ENCODE measurements at places on chromosomes 2 and 18.

DNA sequence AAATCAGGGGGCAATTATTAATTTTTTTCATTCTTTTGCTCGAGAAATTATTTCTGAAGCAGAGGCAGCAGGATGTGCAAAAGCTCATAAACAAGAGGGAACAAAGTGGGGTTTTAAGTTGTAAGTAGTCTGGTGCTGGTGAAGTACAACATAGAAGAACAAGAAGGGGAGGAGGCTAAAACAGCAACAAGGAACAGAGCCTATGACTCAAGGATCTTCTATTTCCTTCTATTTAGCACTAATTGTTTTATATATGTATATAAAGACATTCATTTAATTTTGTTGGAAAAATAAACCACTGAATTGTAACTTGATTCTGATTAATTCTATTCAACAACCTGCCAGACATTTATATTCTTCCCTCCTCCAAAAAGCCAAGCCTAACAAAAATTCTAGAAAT, 35.0 kb downstream of the YES1 start:
- DNase-seq, result no peak

DNA sequence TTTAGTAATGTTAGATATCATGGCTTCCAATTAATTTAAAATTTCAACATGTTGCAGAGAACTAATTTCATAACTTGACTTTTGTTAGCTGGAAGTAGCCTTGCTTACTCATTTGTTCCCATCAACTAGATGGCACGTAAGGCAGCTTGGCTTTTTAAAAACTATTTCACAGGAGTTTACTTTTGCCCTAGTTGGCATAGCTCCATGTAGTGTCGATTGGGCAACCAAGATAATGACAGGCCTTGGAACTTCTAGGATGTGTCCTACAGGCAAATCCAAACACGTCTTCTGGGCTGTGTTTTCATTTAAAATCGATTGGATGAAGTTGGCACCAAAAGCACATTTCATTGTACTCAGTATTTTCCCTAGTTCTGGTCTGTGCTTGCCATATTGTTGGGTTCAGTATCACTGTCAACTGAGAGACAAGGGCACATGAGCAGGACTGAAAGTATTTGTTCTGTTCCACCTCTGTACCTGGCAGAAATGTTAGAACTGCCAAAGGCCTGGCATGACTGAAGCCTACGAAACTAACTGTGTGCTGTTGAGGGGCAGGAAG, 29.4 kb downstream of the HADHB start:
- peak; percentile 98 for DNase-seq

DNA sequence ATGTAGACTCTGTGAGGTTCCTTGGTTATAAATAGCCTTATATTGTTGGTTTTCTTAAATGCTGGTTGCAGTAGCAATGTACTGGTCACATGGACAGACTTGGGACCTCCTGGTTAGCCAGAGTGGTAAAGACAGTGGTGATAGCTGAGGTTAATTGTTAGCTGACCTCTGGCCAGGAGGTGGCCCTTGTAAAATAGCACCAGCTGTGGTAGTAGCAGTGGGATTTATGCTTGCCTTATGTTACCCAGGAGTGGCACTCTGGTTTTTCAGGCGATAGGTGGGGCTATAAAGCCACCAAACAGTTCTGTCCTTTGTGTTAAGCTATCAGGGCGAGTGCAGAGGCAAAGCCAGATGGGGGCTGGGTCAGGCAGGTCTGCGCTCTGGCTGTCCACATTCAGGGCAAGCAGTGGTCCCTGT, 94.8 kb upstream of the SRD5A2 start:
- no peak for DNase-seq

DNA sequence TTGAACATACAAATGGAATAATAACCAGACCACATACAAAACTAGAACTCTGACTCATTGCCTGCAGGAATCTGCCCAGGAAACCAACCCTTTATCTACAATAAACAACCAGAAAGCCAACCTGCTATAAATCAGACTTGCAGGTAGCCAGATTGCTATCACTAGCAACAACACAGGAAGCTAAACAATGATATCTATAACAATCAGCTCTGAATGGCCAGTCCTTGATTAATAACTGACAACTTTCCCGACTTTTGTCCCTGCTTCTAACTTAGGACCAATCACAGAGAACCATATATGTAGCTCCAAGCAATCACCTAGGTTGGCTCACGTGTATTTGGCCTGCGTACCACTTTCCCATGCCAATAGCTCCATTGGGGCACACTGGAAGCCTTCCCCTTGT, 470.8 kb downstream of the RIT2 start:
- peak; percentile 20 for DNase-seq

DNA sequence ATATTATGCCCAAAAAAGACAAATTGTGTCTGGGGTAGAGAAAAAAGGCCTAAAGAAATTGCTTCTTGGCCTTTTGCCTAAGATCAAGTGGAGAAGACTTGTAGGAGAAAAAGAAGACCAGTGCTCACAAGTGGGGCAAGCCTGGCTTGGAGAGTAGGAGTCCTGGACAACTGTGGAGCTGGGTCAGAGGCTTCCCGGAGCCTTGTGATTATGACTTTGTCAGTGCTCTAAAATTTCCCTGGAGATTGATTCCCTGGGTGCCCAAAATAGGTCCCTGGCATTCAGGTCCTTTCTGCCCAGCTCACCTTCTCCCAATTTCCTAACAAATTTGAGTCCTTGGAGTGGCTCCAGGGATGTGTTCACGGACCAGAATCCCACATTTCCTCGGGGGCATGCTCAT, 787 bp upstream of the TRIM54 start:
- no peak for DNase-seq

DNA sequence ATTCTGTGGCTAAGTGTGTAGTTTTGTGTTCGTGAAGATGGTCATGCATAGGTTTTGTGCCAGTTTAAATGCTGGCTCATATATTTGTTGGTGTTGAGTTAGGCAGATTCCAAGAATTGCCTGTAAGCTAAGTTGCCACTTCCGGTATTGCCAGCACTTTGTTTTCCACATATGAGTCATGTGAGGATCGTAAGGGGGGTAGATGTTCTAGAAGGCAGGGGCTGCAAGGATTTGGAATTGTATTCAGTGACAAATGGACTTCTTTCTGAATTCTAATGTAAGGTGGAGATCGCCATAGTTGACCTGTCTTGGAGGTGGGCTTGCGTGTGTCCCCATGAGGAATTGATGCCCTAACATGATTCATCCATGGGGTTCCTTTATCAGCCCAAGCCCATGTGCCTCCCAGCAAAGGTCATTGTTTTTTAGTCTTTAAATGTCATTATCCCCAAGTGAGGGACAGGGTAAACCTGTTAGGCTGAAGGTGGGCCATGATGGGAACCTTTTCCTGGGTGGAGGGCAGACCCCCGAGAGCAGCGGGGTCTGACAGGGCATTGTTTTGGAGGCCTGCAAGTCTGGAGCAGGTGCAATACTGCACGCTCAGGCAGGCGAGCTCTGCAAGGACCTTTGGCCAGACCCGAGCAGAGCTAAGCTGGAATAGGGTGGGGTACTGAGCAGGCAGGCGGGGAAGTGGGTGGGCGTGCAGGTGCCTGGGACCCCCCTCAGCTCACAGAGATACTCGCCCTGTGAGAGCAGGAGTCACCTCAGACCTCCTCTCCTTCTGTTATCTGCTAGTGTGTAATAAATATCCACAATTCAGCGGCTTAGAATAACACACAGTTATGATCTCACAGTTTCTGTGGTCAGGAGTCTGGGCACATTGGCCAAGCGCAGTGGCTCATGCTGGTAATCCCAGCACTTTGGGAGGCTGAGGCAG, 77.4 kb downstream of the LRRFIP1 start:
- no peak for DNase-seq

DNA sequence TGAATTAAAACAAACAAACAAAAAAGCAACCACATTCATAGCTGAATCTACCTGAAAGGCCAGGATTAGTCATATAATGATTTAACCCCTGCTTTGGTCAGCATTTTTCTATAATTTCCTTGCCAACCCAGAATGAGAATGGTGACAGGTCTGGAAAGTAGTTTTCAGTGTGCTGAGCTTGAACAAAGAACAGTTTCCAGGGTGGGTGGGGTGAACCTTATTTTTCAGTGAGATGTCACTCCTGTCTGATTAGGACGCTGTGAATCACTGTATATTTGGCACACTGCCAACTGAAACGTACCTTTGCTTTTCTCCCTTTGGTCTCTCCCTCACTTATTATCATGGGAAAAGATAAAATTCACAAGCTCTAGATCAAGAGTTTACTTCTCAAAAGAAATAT, 35.0 kb upstream of the DSC1 start:
- peak; percentile 89 for DNase-seq

- DNase-seq, result no peak
These were observed 29.6 kb downstream of the CYBRD1 start for GRCh38 chr2:171551836-171552235.

- no peak for DNase-seq
These were observed 33.9 kb upstream of the GORASP2 start for GRCh38 chr2:170895023-170895757.

DNA sequence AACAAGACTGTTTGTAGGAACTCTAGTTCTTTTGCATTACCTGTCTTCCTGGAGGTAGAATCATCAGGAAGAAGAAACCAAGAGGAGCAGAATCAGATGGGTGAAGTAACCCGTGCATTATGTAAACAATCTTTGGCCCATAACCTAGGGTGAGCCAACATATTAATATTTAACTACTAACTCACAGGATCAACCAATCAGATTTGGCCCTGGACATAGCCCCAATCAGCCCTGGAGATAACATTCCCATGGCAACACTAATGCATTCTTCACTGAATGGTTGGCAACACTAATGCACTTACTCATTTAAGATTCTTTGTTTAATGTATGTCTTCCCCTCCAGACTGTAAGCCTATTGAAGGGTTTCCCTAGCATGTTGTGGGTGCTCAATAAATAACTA, 72.0 kb upstream of the CTAGE1 start:
- DNase-seq, result peak; percentile 54

- DNase-seq, result peak; percentile 58
These were observed 99.1 kb downstream of the SH3BP4 start for GRCh38 chr2:235050980-235051351.

DNA sequence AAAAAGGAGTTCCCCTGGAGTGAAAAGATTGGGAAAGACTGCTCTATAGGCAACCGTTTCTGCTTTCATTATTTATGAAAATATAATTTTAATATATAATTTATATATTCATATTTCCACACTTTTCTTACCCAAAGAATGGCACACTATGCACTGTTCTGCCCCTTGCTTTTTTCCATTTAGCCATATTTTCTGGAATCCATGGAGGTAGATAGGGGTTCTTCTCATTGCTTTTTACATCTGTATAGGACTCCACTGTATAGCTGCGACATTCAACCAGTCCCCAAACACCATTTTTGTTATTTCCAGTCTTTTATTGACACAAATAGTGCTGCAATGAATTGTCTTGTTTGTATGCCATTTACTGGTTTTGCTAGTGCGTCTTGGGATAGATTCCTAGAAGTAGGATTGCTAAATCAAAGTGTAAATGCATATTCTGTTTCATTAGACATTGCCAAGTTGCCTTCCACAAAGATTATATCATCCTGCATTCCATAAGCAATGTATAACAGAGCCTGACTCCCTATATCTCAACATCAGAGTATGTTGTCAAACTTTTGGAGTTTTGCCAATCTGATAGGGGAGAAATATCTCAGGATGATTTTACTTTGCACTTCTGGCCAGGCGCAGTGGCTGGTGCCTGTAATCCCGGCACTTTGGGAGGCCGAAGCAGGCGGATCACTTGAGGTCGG, 26.6 kb upstream of the TCF7L1 start:
- DNase-seq, result peak; percentile 46

DNA sequence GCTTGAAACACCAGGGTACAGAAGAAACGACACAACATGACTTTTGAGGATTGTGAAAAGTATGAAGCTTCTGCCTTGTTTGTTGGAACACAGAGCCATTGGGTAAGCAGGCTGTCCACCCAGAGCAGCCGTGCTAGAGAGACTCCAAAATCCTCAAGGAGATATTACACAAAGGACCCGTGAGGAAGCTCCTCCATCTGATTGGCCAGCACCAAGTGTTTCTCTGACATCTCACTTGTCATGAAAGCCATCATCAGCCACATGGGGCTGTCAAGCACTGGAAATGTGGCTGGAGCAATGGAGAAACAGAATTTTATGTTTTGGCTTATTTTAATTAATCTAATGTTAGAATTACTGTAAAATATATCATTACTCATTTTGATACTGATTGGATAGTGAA, 29.8 kb upstream of the LDAH start:
- no peak for DNase-seq
